NCI-H510A treated with DMSO at 0.1 percent for 48 hours (cell line): ENCODE measurements at places on chromosomes 5 and 9.

DNA sequence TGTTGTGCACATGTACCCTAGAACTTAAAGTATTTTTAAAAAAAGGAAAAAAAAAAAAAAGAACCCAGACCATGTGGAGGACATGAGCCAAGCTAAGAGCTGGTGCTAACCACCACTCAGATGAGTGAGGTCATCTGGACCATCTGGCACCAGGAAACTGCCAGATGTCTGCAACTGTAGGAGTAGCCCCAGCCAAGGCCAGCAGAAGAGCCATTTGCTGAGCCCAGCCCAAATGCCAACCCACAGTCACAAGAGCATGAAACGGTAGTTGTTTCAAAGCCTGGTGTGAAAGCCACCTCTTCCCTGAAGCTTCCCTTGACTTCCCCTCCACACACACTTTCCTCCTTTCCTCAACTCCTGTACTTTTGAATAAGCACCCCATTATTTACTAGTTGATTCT is 69.2 kb upstream of the FCN1 start:
- no peak for DNase-seq

- DNase-seq = no peak
Measured at GRCh38 chr9:39108145-39108544, 179.8 kb downstream of the CNTNAP3 start.

DNA sequence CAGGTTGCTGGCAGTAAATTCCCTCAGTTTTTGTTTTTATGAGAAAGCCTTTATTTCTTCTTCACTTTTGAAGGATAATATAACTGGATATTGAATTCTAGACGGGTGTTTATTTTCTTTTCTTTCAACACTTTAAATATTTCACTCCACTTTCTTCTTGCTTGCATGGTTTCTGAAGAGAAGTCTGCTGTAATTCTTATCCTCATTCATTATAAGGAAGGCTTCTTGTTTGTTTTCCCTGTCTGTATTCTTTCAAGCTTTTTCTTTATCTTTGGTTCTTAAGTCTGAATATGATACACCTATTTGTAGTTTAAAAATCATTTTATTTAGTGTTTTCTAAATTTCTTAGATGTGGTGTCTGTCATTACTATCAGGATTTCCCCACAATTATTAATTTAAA is 1054.3 kb downstream of the TLE1 start:
- no peak for DNase-seq

GRCh38 chr5:180026320-180026719 is 45.2 kb downstream of the RNF130 start:
- peak; percentile 4 for DNase-seq

DNA sequence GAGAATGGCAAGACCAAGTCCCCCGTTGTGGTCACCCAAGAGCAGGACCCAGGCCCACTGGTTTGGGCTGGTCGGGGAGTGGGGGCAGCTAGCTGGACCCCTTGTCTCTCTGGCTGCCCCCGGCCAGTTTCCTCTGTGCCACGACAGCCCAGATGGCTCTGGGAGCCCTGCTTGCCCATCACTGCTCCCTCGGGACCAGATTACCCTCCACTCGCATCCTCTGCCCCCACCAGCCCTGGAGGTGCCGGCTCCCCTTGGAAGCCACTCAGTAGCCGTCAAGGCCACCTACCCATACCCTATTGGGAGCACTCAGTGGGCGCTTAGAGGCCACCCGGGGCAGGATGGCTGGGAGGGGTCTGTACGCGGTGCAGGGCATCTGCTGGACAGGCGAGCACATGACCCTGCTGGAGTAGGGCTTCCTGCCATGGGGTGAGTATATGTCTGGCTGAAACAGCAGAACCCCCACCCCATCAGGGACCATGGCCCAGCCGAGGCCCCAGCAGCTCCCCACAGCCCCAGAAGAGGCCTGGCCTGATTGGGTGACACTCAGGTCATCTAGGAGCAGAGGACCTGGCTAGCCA is 70.0 kb downstream of the ZNF354C start:
- DNase-seq = no peak

- no peak for DNase-seq
Measured at GRCh38 chr9:70811638-70812037, 309.8 kb downstream of the TRPM3 start.
